ENCODE measurements at places on chromosomes 12 and 14.

DNA sequence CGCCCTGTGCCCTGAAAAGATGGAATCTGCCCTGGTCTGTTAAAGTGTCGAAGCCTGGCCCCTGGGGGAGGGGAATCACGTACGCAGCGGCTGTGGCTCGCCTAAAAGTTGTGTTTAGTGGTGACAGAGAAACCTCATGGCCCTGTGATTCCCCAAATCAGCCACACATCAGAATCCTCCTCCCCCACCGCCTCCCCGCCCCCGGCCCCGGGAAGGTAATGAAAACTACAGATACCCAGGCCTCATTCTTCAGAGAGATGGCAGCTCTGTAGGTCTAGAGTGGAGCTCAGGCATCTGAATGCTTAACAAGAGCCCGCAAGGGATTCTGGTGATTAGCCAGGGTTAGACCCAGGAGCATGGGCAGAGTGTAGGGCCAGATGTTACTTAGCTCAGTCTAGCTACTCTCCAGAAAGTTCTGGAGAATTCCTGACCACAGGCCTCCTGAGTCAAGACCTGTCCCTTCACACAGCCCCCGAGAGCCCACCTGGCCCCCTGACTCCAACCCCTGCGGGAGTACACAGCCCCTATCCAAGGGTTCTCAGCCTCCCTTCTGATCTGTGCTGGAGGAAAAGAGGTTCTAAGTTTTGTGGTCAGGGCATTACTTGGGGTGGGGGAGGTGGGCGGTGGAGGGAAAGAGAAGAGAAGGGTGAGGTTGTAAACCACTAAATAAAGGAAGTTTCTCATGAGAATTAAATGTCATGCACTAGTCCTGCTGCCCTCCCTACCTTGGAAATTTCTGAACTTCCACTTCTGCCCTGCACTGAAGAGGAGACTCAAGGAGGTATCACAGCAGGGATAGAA lies 114.8 kb downstream of the PLXNC1 start:
- DNase-seq, result no peak

- DNase-seq, result no peak
Measured at GRCh38 chr12:30021051-30021833, 237.5 kb upstream of the TMTC1 start.

GRCh38 chr14:71408362-71409030 lies 501.2 kb downstream of the PCNX1 start:
- no peak for DNase-seq

DNA sequence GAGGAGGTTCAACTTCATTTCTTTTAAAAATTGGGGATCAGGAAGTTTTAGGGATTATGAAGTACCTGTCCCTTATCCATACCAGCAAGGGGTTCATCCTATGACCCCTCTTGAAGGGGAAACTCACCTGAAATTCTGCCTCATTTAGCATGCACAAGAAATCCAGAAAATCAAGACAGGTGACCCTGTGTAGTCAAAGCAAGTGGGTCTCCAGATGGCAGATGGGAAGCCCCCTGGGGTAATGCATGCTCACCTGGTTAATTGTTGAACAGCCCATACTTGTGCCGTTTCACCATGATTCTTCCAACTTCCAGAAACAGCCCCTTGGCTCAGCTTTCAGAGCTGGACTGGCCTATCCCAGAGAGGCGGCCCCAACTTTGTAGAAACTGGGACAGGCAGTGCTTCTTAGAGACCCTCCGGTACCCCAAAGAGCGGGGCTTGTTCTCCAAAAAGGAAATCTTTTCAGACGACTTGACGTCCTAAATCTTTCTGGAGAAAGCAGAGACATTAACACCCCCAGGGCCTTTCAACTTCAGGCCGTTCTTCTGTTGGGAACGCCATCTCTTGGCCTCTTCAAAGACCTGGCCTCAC lies 66.3 kb upstream of the ESRRB start:
- DNase-seq, result peak; percentile 32

- DNase-seq, result no peak
Measured at GRCh38 chr12:113724794-113725556, 241.2 kb downstream of the RBM19 start.
